MM.1S (cell line): ENCODE measurements at places on chromosomes 6 and 20.

- DNase-seq, result peak; percentile 55
Observed at GRCh38 chr6:149651056-149651455, 2.5 kb upstream of the KATNA1 start.

GRCh38 chr6:37029249-37029971 is 24.0 kb downstream of the FGD2 start:
- DNase-seq, result peak; percentile 58

- DNase-seq, result no peak
Observed at GRCh38 chr6:23659125-23659524, 466.9 kb upstream of the NRSN1 start.

- DNase-seq, result peak; percentile 40
Observed at GRCh38 chr6:129936329-129937165, 75.4 kb upstream of the TMEM244 start.

DNA sequence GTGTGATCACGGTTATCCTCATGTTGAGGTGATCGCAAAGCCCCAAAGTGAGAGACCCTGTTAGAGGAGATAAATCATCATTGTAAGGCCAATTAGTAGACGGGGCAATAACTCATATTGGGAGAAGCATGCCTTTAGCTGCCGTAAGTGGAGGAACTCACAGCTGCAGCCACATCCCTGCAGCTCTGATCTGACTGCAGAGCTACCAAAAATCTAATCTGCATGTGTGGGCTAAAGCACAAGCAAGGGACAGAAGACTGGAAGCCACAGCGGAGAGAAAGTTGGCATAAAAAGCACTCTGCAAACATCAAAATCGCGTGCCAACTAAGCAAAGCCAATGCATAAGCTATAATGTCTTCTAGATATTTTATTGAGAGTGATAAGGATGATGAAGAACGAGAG is 79.8 kb downstream of the TBC1D7 start:
- no peak for DNase-seq

GRCh38 chr6:149941583-149942460 is at the start of gene ULBP2:
Gene ULBP2, plus strand, starts transcription at chr6:149942014. Its CDS starts 59 bp downstream, at chr6:149942073.
- no peak for DNase-seq

DNA sequence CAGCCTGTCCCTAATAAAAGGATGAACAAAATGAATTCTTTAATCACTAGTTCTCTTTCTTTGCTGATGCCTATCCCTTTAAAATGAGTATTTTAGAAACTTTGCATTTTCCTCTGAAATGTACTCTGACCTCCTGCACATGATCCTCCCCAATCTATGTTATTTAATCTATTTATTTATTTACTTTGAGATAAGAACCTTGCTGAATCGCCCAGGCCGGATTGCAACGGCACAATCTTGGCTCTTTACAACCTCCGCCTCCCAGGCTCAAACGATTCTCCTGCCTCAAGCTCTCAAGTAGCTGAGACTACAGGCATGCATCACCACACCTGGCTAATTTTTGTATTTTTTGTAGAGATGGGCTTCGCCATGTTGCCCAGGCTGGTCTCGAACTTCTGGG is 27.9 kb downstream of the ADTRP start:
- DNase-seq, result no peak

DNA sequence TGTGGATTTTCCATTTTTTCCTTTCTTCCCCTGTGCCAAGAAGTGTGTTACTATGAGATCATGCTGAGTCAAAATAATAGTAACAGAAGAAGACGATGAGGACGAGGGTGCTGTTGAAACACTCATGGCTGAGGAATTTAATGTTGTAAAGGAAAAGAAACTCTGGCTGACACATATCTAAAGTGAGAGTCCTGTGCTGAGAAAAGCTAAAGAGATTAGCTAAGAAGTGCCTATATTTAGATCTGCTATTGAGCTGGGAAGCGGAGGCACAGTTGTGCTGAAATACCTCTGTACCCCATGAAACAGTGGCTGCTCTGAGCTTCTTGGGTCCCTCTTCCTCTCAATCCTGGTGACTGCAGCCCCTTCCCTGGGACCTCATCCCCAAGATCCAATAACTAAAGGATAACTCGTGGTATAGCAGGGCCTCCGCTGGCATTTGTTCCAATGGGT is 1.1 kb upstream of the SYTL3 start:
- DNase-seq, result no peak

DNA sequence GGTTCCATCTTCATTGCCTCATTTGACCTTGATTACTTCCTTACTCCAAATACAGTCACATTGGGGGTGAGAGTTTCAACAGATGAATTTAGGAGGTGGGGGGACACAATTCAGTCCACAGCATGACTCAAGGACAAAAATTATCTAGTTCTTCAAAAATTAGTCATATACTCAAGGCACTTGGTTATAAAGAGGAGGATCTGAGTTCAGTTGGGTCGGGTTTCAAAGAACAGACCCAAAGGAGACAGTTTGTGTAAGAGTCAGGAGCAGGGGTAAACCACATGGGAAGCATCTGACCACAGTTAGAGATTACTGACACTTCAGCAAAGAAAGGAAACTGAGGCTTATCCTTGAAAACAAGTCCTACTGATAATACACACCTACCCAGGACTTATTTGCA is 138.0 kb downstream of the TBC1D7 start:
- DNase-seq, result no peak

DNA sequence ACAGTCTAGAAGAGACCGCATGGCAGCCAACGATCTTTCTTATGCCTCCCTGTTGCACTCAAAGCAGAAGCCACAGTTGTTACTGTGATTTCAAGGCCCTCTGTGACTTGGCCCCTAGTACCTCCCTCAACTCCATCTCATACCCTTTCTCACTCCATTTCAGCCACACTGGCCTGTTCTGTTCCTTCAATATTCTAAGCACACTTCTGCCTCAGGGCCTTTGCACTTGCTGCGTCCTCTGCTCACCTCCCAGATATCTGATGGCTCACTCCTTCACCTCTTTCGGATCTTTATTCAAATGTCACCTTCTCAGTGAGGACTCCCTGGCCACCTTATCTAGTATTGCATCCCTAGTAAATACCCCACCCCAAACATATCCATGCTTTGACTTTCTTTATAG is 29.4 kb upstream of the CCN6 start:
- DNase-seq, result no peak

DNA sequence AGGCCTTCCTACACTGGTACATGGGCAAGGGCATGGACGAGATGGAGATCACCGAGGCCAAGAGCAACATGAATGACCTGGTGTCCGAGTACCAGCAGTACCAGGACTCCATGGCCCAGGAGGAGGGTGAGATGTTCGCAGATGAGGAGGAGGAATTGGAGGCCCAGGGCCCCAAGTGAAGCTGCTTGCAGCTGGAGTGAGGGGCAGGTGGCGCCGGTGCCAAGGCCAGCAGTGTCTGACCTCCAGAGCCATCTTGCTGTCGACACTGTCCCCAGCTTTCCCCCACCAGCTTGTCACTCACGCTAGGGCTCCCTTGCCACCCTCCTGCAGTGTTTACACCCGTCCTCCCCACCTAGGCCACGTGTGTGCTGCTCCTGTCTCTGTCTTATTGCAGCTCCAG is 12.2 kb downstream of the GABRR2 start:
- DNase-seq, result no peak

DNA sequence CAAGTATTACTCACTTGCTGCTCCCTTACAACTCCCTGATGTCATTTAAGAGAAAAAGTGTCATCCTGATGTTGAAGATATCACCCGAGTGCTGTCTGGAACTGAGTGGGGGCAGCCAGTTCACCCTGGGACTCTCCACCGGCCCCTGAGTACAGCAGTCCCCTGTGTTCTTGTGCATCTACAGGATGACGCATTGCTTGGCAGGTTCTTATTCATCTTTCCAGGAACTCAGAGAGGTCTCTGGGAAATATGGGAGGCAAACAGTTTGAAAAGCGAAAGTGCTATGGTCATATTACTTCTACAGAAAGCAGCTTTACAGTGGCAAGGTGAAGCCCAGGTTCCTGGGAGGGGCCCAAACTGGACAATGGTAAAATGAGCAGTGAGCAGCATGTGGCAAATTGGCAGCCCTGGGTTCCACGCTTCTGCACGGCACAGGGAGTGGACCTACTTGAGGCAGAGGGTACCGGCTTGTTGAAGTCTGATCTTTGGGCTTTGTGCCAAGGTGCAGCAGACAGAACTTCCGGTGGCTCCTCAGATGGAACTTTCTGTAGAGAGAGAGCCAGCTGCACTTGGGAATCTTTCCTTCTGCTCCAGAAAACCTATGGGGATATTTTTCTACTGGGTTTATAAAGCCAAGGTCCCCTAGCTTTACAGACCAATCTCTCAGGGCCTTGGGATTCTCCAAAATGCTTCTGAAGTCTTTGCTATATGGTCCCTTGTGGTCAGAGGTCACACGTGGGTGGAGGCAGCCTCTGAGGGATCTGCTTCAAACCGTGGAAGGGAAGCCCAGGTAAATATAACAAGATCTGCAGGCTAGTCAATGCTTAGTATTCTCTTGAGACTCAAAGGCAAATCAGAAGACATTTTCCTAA is 128.3 kb downstream of the MAP3K7 start:
- no peak for DNase-seq

DNA sequence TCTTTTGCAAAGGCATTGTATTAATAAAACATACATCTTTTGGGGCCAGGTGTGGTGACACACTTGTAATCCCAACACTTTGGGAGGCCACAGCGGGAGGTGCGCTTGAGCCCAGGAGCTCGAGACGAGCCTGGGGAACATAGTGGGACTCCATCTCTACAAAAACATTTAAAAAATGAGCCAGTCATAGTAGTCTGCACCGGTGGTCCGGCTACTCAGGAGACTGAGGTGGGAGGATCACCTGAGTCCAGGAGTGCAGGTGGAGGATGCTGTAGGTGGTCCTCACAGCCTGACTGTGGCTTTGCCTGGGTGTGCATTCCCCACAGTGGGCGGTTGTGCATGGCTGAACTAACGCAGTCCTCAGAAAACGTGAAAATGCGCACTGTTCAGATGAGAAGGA is 162.5 kb downstream of the DLL1 start:
- no peak for DNase-seq

GRCh38 chr20:31831771-31832306 is 12.7 kb downstream of the MYLK2 start:
- DNase-seq, result no peak

DNA sequence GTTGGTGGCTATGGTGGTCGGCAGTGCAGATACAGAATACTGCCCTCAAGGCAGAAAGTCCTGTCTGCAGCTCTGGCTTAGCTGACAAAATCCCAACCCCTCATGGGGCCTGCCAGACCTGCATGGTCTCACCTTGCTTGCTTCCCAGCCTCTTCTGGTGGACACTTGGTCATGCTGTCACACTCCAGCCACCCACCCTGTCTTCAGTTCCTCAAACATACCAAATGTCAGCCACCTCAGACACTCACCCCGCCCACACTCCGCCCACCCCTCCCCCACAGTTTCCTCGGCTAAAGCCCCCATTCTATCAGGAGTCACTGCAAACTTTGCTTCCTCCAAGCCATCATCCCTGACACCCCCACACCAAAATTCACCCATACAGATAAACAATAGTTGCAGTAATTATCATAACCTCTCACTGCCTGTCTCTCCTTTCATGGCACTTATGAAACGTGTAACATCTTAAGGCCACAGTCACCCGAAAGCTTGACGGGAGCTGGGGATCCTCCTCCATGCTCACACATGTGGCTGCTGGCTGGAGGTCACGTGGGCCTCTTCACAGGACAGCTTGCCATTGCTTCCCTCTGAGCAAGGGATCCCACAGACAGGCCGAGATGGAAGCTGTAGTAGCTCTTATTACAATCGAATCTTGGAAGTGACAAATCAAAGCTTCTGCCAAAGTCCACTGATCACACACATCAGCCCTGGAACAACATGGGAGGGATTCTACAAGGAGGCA is 202.2 kb downstream of the PTPRT start:
- DNase-seq, result no peak

DNA sequence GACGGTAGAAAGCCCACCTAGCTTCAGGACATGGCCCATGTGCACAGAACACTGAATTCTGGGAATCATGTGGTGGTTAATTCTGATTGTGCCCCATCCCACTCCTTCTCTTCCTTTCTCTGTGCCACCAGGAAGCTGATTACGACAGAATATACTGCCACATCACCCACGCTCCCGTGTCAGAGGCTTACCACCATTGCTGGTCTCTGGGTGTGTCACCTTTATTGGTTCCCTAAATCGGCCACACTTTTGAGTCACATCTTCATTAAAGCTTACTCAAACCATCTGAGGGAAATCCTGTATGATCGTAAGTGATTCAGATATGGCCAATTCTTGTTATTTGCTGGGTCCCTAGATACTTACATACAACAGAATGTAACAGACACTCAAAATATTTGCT is 3.1 kb downstream of the TRMT6 start:
- DNase-seq, result no peak

- DNase-seq, result no peak
Observed at GRCh38 chr6:100260584-100260983, 204.1 kb downstream of the SIM1 start.

- peak; percentile 16 for DNase-seq
Observed at GRCh38 chr6:136719280-136720044, 72.8 kb downstream of the MAP3K5 start.

DNA sequence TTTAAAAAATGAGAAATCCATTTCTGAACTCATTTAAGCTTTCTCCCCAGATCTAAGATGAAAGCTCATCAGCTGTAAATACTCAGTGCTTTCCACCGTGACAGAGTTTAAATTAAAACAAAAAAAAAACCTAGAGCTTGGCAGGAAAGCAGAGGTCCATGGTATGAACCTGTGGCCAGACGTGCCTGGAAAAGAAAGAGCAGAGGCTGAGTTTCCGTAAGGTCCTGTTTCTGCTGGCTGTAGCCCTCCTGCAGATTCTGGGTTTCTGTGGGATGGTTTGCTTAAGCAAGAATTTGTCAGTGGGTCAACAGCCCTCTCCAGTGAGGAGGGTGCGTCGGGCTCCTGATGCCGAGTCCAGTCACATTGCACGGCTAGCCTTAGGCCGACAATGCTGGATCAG is 383.2 kb downstream of the SAMD5 start:
- DNase-seq, result no peak

GRCh38 chr6:89081129-89081422 is 525 bp downstream of the PNRC1 start:
- peak; percentile 24 for DNase-seq

DNA sequence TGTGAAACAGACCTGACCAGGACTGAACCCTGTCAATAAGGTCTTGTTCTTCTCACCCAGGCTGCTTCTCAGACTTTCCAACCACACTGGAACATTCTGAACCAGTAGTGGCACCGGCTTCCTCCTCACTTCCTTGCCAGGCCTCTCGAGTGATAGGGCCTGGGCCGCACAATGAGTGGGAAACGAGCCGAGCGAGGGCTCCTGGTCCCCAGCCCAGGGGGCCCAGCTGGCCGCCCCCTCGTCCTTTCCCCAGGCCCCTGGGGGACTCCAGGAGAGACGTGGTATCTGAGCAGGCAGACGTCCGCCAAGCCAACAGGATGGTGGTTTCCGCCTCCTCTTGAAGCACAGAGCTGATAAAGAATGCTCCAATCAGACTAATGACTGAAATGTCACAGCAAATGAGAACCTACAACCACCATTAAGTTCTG is 117.9 kb downstream of the GMDS start:
- no peak for DNase-seq

GRCh38 chr6:21767891-21768648 is 174.5 kb downstream of the SOX4 start:
- peak; percentile 6 for DNase-seq
